AG04450 (cell line): ENCODE measurements at places on chromosomes 13 and 19.

DNA sequence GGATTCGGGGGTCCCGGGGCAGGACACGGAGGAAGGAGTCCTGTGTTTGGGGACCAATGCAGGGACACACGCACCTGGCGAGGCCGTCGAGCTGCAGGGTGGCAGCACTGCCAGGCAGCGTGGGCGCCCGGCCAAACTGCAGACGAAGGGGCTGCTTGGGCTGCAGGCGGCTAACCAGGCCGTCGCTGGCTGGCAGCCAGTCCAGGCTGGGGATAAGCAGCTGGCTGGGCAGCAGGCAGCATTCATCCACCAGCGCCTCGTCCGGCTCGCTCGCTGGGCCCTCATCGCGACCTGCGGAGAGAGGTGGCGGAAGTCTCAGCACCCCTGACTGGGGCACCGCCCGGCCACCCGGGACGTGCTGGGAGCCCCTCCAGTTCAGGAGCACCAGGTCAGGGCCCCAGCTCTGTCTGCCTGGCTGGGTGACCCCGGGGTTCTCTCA is 11.5 kb downstream of the CFD start:
- DNase-seq, result no peak

DNA sequence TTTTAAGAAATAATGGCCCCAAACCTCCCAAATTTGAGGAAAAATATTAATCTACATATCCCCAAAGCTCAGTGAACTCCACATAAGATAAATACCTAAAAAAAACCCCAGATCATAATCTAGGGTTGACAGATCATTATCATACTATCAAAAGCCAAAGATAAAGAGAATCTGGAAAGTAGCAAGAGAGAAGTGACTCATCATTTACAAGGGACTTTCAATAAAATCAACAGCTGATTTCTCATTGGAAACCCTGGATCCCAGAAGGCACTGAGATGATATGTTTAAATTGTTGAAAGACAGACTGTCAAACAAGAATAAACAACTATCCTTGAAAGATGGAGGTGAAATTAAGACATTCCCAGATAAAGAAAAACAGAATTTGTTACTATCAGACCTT is 199.3 kb downstream of the KCNRG start:
- no peak for DNase-seq

DNA sequence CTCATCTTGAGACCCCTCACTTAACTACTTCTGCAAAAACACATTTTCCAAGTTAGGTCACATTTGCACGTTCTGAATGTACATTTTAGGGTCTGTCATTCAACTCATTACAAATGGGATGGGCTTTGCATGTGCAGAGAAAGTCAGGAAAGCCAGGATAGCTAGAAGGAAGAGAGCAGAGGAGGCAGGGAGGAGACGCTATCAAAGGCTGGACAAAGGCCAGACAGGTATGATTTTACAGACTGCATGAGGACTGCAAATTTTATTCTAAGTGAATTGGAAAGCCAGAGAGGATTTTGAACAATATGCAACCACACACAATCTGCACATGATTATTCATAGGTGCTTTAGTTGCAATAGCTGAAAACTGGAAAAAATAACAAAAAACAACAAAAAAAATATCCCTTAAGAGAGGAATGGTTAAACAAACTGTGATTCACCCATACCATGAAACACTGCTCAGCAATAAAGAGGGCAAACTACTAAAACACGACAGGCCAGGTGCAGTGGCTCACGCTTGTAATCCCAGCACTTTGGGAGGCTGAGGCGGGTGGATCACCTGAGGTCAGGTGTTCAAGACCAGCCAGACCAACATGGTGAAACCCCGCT is 21.1 kb downstream of the SYDE1 start:
- no peak for DNase-seq

DNA sequence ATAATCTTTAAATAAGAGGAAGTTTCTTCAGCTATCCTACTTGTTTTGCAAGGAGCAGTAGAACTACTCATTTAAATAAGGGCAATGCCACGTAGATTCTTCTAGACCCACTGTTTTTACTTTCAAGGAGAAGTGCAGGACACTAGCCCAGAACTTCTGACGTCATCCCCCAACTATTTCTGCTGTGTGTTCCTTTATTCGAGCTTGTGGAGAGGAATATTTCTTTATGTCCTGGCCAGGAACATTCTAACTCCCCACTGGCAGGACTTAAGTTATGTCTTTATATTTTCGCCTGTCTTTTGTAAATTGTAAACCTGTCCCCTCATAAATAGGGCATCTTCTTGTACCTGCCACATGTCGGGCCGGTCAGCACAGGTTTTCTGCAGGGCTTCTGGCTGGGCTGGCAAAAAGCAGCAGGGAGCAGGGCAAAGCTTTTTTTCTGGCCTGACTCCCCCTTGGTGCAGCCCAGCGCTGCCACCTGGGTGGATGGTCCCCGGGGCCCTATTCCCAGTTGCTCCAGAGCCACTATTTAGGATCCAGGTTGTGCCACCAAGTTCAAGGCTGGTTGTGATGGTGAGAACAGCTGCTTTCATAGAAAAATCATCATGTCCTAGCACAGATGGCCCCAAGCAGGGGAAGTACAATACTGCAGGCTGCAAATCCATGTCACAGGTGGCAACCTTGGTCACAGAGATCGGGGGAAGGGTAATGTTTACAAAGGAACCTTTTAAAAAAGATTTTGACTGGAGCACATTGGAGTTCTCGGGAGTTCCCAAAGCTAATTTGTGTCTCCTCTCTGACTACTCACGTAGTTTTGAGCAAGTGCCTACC is 1.8 kb downstream of the MBNL2 start:
- DNase-seq, result peak; percentile 83

- no peak for DNase-seq
These were observed 7.3 kb downstream of the TNFSF14 start for GRCh38 chr19:6662702-6663101.

DNA sequence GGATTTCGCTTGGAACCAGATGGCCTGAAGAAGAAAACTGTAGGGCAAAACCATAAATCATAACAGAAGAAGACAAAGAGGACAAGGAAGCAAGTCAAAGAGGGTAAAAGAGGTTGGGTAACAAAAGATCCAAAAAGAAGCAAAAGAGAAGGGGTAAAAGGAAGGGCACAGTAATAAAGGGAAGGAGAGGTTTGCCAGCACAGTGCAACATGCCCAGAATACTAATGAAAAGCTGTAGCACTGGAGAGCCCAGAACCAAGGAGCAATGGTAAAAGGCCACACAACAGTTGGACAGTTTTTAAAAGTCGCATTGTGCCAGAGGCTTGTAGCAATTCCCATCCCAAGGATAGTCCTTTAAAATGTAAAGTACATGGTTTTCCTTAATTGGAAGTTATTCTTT is 506.6 kb downstream of the PCDH9 start:
- DNase-seq, result no peak

DNA sequence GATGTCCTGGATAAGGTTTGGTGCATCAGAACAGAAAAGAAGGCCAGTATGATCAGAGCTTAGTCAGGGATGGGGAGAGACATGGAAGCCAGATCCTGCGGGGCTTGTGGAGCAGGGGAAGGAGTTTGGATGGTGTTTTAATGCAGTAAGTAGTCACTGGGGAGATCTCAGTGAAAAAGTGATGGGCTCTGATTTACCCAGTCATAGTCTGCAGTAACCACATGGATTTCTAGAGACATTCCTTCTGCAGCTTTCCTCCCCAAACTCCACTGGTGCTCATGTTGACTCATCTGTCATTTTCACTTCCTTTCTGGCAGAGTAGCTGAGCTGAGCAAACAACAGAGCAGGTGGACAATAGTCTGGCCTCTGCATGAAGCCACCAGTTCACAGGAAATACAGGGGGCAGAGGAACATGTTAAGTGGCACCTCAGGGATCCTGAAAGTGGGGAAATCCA is 144.1 kb downstream of the DPF1 start:
- peak; percentile 71 for DNase-seq

DNA sequence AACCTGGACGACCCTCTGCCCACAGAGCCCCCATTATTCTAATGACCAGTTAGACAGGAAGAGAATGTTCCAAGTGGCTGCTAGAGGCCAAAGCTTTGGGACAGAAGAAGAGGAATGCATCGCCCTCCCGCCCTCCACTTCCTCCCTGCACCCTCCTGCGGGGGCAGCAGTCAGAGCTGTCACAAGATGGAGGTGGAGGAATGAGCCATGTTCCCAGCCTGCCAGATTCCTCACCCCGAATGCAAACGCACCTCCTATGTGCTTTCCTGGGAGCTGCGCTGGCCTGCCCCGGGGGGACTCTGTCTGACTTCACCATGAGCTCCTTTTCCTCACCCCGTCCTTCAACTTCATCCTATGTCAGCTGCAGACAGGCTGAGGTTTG is 1.7 kb downstream of the YJEFN3 start:
- DNase-seq, result no peak

- peak; percentile 71 for DNase-seq
These were observed 21.3 kb downstream of the VRK3 start for GRCh38 chr19:50003810-50004419.

- no peak for DNase-seq
These were observed 1899.5 kb downstream of the OLFM4 start for GRCh38 chr13:54928071-54928470.

DNA sequence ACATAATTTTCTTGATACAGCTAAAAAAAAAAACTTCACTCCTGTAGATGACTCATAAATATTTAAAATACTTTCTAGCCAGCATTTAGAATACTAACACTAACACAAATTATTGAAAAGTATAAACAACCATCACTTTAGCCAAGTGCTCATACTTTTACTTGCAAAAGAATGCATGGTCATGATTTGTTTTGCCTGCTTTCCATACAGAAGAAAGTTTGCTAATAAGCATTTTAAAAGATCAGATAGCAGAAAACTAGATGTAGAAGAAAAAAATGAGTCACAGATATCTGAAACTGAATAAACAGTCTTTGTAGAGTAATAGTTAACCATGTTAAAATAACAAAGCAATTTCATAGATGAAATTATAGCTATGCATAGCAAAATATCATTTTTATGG is 2280.4 kb upstream of the PCDH20 start:
- peak; percentile 59 for DNase-seq

DNA sequence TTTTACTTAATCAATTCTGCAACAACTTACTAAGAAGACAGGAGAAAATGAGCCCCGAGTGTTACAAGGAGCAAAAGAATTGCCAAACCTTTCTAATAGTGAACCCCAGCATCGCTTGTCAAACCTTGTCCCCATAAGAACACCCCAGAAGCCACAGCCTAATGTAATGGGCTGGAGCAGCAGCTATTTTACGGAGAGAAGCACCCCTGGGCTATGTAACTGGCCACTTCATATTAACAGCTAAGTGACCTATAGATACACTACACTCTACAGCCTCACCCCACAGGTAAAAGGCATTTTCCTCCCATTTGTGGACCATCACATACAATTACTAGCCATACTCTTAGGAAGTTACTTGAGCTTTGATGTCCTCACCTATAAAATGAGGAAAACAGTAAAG is 27.3 kb upstream of the CPB2 start:
- no peak for DNase-seq

- DNase-seq, result no peak
These were observed 142.3 kb upstream of the TSC22D1 start for GRCh38 chr13:44718467-44718866.

DNA sequence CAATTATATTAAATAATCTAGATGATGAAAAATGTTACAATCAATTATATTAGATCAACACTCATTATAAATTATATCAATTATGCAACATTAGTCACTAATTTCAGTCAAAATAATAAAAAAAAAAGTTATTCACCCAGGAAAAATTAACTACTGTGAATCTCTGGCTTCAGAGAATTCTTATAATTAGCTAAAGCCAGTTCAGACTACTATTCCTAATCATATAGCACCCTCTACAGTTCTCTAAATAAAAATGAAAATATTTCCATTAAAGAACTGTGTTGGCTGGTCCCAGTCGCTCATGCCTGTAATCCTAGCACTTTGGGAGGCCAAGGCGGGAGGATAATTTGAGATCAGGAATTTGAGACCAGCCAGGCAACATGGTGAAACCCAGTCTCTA is 33.0 kb downstream of the XPO4 start:
- DNase-seq, result no peak

DNA sequence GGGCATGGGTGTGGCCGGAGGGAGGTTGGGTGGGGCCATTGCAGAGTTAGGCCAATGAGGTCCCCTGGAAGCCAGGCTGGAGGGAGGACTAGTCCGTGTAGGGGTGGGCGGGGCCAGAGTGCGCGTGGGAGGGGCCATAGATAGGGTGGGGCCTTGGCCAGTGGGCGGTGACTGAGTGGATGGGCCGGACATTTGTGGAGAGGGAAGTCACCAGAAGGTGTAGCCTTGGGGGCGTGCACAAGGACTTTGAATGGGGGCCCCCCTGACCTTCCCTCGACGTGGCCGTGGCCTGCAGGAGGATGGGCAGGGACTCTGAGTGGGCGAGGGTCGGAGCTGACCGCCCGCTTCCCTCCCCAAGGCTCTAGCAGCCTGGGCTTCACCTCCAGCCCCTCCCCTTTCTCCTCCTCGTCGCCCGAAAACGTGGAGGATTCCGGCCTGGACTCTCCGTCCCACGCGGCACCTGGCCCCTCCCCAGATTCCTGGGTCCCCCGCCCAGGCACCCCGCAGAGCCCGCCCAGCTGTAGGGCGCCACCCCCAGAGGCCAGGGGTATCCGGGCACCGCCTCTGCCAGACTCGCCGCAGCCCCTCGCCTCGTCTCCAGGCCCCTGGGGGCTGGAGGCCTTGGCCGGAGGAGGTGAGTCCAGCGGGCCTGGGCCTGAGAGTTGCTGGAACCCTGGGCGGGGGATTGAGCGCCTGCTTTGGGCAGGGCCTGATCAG is 16.5 kb upstream of the B3GNT3 start:
- DNase-seq, result no peak

- no peak for DNase-seq
These were observed 73.5 kb downstream of the PEPD start for GRCh38 chr19:33448159-33448516.

DNA sequence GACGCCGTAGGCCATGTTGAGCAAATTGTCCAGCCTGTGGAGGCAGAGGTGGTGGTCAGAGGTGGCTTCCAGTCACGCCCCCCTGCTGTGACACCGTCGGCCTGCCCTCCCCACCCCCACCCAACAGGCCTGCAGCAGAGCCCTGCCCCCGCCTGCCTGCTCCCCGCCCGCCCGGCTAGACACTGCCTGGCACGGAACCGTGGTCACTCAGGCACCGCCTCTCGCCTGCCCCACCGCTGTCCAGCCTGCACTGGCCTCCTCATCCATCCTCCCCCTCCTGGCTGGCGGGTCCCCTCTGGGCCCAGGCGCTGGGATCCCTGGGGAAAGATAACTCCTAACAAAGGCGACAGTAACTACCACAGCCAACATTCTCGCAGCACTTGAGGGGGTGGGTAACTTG is 21.7 kb downstream of the PRKCSH start:
- no peak for DNase-seq

GRCh38 chr13:65613004-65613403 is 1617.1 kb downstream of the PCDH9 start:
- DNase-seq, result no peak

GRCh38 chr13:60772726-60773125 is 375.7 kb downstream of the TDRD3 start:
- DNase-seq, result no peak
